ENCODE measurements at places on chromosomes 4 and X.
A peak's percentile ranks its signal among the peaks of the same experiment; 100 is the strongest.

DNA sequence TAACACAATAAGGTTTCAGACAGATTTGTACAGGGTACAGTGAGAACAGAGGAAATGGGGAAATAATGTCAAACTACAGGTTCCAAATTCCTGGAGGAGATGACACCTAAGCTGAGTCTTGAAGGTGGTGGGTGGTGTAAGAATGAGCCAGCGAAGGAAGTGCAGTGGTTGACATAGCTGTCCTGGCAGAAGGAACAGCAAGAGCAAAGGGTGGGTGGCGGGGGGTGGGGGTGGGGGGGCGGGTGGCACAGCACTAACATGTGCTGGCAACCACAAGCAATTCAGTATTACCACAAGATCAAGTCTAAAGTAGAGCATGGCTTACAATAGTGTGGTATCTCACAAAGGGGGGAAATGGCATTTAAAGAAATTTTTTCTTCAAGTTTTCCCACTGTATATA is 13.1 kb upstream of the G3BP2 start:
- DNase-seq = peak; percentile 34

DNA sequence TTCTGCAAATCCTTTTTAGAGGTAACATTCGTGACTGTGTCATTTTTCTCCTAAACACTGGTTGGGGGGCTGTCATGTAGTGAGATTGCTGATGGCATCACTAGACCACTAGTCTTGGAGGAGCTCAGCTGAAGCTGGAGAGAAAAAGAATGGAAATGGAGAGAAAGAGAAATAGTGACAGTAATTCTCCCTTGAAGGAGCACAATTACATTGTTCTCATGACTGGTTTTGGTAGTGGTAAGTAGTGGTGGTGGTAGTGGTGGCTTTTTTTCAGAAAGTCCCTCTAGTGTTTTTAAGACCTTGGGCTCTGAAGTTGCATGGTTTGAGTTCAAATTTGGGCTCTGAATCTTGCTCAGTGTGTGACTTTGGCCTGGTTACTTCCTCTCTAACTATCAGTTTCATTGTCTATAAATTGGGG is 99.8 kb downstream of the LARP7 start:
- no peak for DNase-seq

- DNase-seq = no peak
Observed at GRCh38 chr4:158856852-158857251, 88.0 kb downstream of the FNIP2 start.

GRCh38 chrX:138128027-138128671 is 562.2 kb downstream of the ZIC3 start:
- DNase-seq = no peak

DNA sequence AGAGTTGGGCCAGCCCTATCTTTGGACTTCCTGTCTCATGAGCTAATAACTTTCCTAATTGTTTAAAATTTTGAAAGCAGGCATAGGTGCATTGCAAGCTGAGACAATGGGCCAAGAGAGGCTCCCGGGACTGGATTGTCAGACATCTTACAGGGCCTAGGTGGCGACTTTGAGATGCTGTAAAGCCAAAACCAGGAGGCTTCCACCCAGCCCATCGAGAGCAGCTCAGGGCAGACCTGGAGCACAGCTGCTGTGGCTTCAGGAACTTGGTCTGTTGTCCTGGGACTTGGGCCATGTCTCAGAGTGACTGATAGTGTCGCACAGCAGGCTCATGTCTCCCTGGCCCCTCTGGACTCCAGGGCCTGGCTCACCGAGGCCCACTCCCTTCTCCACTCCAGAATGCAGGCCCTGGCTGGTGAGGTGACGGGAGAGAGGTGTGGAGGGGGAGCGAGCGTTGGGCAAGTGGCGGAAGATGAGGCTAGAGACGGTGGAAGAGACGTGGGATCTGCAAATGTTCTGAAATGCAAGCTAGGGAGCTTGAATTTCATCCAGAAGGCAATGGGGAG is 24.1 kb upstream of the MTM1 start:
- no peak for DNase-seq
